ENCODE measurements at places on chromosomes 3 and 15.

GRCh38 chr3:197749315-197749600 lies 425 bp upstream of the FYTTD1 start:
- DNase-seq = peak; percentile 92

DNA sequence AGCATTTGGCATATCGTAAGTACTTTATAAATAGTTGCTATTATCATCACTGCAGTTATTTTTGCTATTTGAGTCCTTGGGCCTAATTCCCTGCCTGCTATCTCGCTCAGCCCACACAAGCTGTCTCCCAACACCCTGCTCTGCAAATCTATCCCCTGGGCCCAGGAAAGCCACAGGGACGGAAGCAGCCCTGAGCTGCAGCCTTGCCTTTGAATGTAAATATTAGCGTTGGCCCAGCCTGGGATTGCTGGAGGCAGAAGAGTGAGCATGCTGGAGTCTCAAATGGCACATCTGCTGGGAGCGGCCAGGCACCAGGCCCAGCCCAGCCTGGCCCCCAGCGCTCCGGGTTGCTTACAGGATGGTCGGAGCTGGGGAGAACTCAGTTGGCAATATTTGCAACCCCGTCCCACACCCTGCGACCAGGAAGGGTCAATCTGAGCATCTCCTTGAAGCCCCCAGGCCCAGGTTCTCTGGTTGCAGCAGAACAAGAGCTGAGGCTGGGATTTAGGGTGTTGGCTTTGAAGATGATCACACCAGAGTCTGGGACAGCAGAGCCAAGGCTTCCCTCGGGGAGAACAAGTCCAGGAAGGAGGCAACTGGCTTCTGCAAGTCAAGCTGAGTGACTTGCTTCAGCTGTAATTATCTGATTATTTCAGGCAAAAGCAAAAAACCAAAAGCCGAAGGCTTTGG lies 529.6 kb downstream of the SHQ1 start:
- DNase-seq = peak; percentile 63

GRCh38 chr3:191139736-191140135 lies 59.3 kb upstream of the OSTN start:
- DNase-seq = peak; percentile 80

DNA sequence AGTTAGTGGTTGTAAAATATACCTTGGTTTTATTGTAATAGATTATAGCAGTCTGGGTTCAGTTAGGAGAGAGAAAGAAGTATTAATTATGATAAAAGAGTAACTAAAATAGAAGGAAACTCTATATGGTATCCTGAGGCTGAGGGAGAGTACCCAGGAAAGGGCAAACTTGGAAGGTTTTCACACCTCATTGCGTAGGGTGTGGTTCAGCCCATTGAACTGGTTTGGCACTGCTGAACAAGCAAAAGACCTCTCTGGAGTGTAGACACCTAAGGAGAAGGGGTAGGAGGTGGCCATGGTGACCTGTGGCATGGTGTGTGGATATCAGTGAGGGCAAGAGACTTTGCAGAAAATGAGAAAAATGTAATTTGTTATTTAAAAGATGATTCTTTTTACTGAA lies 63.5 kb downstream of the STT3B start:
- DNase-seq = no peak

DNA sequence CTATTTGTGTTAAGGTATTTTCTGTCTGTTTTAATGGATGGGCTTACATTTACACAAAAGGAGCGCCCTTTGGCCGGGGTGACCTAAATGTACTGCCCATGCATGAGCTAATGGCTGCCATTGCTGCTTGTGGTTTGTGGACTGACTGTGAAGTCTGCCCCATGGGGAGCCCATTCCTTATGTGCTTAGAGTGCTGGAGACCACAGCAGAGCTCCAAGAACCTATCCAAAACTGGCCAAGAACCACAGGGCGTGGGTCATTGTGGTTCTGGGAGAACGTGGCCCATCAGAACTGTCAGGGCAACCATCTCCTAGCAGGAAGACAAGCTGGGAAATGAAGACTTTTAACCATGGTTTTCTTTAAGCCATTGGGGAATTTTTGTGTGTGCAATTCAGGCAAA lies 105.3 kb downstream of the CHDH start:
- DNase-seq = no peak

DNA sequence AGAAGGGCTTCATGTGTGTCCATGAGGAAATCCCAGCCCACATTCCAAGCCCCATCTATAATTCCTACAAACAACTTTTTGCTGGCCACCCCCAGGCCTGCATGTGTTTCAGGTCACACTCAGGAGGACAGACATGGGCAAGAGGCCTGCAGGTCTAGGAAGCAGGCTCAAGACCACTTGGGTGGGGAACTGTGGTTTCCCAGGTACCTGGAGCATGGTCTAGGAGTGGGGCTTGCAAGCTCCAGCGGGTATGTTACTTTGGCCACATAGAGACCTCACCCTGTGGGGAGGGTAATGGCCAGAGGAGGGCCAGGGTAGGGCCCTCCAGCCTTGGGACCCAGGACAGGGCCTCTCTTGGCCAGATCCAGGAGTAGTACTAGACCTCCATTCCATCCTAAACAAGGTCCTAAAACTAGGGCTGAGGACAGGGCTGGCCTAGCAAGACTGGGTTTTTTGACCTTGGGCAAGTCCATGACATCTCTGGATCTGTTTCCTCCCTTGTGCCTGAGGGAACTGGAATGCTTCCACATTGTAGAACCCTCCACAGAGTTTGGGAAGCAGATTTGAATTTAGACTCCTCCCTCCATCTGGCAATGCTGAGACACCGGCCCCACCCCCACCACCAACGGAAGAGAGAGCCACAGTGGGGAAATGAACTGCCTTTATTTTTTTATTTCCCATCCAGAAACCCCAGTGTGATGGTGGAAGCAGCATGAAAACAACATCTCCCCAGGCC lies 22.3 kb downstream of the EAF1 start:
- no peak for DNase-seq

- DNase-seq = no peak
Observed at GRCh38 chr3:16392065-16392464, 121.4 kb downstream of the RFTN1 start.

- DNase-seq = no peak
Observed at GRCh38 chr15:25695875-25696760, 167.0 kb downstream of the ATP10A start.

GRCh38 chr15:31554261-31554660 lies 227.6 kb downstream of the KLF13 start:
- peak; percentile 94 for DNase-seq

DNA sequence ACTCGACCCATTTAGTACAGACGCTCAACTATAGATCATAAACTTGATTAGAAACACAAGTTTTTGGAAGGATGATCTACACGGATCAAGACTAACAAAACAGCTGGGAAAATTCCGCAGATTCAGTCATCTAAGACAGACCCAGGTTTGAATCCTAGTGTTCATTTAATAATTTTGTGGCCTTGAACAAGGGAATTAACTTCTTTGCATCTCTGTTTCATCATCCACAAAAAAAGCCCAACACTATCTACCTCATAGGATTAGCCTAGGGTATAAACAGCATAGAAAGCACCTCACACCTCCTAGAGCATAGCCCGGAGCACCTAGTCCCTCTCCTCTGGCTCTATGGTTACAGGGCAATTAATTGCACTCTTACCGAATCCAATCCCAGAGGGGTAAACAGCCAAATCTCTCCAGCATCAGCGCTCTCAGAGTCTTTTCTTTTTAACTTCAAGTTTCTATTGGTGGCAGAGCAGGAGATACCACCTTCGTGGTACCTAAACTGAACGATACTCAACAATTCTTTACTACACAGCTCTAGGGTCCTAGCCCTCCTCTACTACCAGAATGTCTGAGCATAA lies 3.5 kb downstream of the TBL1XR1 start:
- DNase-seq = peak; percentile 10

DNA sequence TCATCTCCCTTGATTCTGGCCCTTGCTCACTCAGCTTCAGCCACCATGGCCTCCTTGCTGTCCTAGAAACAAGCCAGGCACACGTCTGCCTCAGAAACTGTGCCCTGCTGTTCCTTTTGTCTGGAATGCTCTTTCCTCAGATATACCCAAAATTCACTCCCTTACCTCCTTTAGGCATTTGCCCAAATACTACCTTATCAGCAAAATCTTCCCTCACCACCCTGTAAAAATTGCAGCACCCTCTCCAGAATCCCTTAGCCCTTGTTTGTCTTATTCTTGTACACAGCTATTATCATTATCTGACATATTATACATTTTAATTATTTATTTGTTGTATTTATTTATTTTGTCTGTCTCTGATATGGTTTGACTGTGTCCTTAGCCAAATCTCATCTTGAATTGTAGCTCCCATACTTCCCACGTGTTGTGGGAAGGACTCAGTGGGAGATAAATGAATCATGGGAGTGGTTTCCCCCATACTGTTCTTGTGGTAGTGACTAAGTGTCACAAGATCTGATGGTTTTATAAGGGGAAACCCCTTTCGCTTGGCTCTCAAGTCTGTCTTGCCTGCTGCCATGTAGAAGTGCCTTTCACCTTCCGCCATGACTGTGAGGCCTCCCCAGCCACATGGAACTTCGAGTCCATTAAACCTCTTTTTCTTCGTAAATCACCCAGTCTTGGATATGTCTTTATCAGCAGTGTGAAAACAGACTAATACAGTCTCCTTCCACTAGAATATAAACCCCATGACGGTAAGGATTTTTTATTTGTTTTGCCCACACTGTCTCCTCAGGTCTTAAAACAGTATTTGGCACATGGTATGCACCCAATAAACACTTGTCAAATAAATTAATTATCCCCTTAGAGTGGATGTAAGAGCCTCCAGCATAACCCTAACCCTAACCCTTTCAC lies 60.0 kb upstream of the STT3B start:
- DNase-seq = no peak

DNA sequence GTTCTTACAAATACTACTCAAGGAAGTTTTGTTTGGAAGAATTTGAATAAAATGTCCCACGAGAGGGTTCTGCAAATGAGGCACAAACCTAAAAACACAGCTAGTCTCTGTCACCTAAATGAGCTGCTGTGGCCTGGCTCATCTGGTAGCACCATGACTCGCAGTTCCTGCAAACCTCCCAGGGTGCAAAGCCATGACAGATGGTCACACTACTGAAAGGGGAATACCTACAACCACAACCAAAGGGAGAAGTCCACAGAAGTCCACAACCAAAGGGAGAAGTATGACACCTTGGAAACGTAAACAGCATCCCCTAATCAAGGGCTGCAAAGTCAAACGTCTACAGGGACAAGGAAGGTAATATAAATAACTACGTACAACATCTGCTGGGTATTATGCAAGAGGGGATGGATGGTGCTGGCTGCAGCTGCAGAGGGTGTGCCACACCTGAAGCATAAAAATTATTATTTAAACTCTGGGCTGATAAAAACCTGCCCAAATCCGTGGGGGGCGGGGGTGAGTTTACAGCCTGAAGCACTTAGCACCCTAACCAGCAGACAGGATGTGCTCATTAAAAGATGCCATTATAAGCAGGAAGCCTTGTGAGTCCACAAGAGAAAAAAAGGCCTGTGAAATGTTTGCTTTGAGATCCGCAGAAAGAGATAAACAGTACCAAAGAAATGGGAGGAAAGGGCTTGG lies 184.0 kb downstream of the MAGI1 start:
- DNase-seq = no peak

GRCh38 chr15:80423215-80423614 lies 19.0 kb downstream of the ARNT2 start:
- no peak for DNase-seq

DNA sequence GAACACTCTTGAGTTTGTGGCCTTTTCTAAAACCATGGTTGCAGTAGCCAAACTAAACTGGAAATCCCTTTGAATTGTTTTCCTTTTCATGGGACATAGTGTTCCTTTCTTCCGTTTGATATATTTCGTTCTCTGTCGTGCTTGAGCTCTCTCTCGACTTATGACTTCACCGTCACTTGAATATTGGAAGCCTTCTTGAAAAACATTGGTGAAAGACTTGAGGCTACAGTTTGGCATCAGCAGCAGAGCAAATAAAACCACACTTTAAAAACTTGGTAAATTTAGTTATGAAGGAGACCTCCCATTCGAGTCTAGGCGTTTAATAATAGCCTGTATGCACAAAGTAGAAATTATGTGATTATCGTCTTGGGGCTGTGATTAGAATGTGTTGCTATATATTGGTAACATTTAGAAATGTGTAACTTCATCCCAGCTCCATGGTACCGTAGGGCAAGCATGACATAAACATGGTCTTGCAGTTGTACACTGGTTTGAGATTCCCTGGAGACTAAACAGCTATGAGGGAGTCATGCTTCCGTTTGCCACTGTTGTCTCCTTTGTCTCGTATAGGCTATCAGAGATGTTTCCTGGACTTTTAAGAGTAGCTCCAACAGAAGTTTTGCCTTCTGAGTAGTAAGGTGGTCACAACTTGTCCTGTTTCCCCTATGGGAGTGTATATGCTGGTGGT lies 122.3 kb downstream of the PTPRG start:
- no peak for DNase-seq

DNA sequence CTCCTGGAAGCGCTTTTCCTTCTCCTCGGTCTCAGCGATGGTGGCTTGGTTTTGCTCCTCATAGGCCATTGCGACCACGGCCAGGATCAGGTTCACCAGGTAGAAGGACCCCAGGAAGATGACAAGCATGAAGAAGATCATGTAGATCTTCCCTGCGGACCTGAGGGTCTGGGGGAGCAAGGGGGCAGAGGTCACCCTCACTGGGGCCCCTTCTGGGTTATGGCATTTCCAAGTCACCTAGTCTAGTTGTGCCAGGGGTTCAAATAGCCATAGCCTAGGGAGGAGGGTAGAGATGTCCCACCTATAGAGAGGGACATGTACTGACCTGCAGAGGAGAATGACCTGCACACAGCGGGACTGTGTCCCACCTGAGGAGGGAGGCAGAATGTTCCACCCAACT lies 43.5 kb downstream of the SCN5A start:
- peak; percentile 68 for DNase-seq

- DNase-seq = no peak
Observed at GRCh38 chr15:63369781-63370180, 11.9 kb downstream of the CA12 start.

- peak; percentile 60 for DNase-seq
Observed at GRCh38 chr3:42503251-42503924, 945 bp downstream of the VIPR1 start.

DNA sequence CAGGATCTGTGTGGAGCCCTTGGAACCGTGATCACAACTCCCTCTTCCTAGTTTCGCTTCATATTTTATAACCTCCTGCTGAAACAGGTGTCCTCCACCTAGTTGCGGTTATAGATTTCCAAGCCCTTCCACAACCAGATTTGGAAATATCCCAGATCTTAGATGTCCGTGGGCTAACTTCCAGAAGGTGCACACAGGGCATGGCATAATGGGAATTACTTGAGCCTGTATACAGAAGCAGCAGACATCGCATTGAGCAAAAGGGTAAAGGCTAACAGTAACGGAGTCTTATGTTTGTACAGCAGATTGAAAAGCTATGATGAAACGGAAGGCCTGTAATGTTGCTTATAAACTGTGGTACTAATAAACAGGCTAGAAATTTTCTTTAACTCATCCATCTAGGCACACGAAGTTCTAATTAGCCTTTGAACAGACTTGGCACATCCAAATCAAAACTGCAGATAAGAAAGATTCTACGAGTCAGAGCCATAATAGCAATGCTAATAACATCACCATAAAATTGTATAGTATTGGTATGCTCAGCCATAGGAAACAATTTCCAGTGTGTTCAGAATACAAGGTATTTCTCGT lies 1.2 kb upstream of the USF3 start:
- DNase-seq = peak; percentile 58

Measured in osteoblast (primary cell).